ENCODE measurements at places on chromosomes 1 and 21.
A peak's percentile ranks its signal among the peaks of the same experiment; 100 is the strongest.

- peak; percentile 42 for DNase-seq
Observed at GRCh38 chr1:48202030-48202752, 20.3 kb upstream of the SLC5A9 start.

DNA sequence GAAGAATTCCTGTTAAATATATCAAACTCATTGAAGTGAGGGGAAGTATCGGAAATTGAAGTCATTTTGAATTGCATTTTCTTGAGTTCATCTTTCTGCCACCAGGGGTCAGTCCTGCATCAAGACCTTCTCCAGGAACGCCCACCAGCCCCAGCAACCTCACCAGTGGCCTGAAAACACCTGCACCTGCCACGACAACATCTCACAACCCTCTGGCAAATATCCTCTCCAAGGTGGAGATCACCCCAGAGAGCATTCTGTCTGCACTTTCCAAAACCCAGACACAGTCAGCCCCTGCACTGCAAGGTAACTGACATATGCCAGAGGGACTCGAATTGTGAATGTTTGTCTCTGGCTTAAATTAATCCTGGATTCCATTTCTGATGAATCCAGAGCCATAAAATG, 22.8 kb upstream of the TARS2 start:
- DNase-seq = peak; percentile 83

GRCh38 chr21:34158866-34159835, 85.8 kb downstream of the MRPS6 start:
- no peak for DNase-seq

DNA sequence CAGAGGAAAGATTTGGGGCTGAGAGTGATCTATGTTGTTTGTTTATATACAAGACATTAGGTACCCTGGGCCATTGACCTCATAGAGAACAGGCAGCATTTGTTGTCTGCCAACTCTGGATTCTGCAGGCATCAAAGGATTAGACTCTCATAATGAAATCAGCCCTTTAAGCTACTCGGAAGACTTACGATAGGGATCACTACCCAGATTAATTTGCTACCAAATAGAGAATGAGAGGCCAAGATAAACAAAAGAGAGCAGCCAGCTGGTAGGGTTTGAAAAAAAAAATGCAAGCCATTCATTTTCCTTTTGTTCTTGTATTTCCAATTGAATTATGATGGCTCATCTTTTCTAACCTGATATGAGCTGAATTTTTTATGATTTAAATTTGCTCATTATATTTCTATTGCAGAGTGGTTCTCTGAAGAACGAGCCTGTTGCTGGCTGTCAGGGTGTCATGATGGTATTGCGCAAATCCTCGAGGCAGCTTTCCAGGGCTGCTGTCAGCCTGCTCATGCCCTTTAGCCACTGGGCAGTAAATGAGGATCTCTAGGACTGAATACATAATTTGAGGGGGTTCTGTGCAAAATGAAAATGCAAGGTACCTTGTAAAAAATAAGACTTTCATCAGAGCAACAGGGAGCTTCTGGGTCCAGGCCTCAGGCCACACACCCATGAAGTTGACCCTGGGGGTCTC, 116.4 kb upstream of the KCNJ15 start:
- no peak for DNase-seq

- no peak for DNase-seq
Observed at GRCh38 chr1:212477680-212478466, 45.2 kb downstream of the NENF start.

DNA sequence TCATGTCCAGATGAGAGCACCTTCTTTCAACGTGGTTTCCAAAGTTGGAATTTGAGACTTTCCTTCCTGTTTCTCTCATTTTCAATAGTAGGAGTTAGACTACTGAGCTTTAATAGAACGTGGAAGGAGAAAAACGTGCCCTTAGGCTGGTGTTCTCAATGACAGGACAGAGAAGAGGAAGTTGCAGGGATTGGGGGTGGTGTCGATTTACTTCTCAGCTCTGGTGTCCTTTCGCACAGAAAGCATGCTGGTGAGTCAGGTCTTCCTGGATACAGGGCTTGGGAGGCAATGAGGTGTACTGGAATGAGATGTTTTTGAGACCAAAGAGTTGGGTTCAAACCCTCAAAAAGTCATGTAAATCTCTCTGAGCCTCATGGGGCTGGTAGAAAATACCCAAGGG, 67.1 kb downstream of the HIVEP3 start:
- DNase-seq = peak; percentile 28

- DNase-seq = no peak
Observed at GRCh38 chr1:156157506-156157905, 4.1 kb downstream of the SEMA4A start.

DNA sequence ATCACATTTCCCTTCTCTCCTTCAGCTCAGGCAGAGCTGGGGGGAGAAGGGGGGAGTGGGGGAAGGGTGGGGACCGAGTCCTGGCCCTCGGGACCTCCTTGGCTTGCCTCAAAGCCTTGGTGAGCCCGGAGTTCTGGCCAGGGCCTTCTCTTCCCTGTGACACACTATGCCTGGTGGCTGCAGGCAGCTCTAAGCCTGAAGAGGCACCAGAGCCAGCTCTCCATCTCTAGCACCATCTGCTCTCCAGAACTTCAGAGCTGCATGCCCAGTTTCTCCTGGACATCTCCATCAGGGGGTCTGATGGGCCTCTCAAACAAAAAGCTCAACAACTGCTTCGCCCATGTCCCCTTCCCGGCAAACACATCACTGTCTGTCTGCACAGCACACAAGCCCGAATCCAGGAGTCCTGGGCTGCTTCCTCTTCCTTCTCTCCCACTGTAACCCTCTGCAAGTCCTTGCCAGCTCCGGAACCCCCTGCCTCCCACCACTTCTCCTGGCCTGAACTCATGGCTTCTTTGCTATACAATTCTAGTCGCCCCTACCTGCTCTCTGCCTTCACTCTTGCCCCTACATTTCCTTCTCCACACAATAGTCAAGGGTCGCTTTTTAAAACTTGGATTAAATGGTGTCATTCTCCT, 26.5 kb downstream of the KIAA1614 start:
- no peak for DNase-seq

DNA sequence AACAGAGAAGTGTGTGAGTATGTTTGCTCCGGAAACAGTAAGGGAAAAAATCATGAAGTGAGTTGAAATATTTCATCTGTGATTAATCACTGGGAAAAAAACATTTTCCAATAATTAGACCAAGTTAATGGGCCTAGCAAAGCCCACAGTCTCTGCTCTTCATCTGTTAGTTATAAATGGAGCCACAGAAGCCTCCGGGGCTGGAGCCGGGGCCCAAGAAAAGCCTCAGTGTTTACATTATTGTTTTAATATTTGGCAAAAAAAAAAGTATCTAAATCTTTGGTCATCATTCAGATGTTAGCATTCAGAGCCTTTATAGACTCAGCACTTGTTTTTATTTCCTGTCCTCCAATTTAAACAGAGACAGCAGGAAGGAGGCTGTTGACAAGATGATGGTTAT, 115.0 kb downstream of the UBE2U start:
- no peak for DNase-seq

DNA sequence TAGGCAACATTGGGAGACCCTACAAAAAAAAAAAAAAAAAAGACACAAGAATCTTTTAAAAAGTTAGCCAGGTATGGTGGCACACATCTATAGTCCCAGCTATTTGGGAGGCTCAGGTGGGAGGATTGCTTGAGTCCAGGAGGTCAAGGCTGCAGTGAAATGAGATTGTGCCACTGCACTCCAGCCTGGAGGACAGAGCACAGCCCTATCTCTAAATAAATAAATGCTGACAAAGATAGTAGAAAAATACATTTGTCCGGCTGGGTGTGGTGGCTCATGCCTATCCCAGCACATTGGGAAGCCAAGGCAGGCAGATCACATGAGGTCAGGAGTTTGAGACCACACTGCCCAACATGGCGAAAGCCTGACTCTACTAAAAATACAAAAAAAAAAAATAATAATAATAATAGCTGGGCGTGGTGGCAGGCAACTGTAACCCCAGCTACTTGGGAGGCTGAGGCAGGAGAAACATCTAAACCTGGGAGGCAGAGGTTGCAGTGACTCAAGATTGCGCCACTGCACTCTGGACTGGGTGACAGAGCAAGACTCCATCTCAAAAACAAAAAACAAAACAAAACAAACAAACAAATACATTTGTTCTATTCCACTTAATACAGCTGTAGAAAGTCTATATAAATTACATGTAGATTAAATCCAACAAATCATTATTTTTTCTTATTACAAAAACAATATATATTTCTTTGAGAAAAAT, 48.5 kb downstream of the PHACTR4 start:
- no peak for DNase-seq

GRCh38 chr1:233025567-233025966, 75.2 kb downstream of the NTPCR start:
- DNase-seq = no peak

DNA sequence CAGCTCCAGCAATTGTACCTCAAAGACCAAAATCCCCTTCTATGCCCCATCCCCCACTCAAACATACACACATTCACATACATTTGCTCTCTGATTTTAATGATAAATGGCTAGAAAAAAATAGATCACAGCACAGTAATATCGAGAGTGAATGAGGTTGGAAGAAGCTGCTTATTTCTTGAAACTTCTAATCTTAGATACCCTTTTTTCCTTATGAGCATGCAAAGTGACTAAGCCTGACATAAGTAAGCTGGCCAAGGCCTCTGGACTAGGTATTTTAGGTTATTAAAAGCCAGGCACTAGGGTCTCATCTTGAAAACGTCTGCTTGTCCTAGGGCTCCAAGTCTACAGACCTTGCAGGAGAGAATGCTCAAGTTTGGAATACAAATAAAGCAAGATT, 133.6 kb downstream of the TGFBR3 start:
- peak; percentile 24 for DNase-seq

DNA sequence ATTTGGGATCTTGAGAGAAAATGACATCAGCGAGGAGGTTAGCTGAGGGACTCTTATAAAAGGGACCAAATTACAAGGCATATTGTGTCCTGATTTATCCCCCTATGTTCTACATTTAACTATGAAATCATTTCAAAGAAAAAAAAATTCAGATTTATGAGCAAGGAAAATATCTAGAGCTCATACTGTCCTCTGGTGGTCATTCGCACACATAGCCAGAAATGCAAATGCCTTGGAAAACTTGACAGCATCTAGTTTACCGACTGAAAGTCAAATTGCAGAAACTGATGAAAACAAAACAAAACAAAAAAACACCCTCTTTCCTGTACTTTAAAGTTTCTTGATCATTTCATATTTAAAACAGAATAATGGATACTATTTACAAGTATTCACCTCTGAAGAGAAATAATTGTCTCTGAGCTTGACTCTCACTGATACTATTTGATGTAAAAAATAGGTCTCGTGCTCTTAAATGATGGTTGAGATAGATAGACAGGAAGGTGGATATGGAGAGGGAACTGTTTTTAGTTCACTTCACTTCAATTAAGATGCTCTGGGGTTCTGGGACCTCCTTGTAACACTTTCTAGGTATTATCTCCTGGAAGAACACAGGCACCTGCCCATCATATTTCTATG, 253.8 kb downstream of the PCP4 start:
- DNase-seq = no peak

GRCh38 chr1:68173936-68174737, 58.2 kb downstream of the WLS start:
- no peak for DNase-seq

DNA sequence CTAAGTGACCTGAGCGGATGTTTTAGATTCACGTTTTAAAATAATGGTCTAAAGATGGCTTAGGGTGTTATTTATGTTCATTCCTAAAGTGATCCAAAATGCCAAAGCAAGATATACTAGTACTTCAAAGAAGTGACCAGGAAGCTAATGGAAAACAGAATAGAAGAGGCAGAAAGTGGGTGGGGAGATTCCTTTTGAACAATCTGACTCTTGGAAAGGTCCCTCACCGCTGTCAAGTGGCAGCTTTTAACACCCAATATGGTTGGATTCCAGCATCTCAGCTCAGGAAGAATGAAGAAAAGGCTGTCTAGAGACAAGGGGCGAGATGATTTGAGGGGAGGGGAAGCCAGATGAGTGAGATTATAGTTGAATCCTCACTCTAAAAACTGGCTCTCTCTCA, 90.3 kb downstream of the SCMH1 start:
- no peak for DNase-seq

- no peak for DNase-seq
Observed at GRCh38 chr1:232147215-232147614, 482.7 kb downstream of the SIPA1L2 start.

GRCh38 chr1:14263225-14263624, 335.3 kb upstream of the KAZN start:
- no peak for DNase-seq

DNA sequence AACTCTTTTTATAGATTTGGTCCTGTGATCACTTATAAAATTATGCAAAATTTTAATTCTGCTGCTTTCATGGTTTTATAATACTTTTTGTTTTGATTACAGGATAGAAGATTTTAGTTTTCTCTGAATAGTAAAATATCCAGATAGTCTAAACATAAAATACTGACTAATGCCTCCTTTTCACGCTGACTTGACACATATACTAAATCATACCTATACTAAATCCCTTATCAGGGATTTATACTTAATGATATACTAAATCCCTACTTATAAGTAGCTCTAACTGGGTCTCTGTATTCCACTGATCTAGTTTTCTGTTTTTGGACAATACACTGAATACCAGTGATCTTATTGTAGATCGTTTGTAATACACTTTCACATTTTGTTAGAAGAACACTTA, 128.0 kb downstream of the USP25 start:
- DNase-seq = no peak

DNA sequence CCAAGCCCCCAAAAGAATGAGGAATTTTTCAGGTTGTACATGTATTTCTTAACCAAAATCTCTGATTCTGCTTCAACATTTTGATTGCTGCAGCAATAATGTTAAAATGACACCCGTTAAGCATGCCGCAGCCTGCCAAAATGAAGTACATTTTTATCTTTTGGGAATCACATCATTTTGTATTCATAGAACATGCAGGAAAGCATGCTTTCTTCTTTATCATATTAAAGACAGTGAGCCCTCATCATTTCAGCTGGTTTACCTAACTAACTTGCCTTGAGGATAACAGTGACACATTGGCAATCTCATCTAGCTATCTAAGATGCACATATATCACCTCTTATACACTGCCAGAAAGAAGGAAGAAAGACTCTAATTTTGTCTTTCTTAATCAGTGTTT, 299.2 kb downstream of the LTN1 start:
- no peak for DNase-seq

GRCh38 chr1:107430540-107431228, 289.8 kb downstream of the NTNG1 start:
- DNase-seq = peak; percentile 25

GRCh38 chr1:111965781-111966443, 23.6 kb downstream of the KCND3 start:
- DNase-seq = no peak

DNA sequence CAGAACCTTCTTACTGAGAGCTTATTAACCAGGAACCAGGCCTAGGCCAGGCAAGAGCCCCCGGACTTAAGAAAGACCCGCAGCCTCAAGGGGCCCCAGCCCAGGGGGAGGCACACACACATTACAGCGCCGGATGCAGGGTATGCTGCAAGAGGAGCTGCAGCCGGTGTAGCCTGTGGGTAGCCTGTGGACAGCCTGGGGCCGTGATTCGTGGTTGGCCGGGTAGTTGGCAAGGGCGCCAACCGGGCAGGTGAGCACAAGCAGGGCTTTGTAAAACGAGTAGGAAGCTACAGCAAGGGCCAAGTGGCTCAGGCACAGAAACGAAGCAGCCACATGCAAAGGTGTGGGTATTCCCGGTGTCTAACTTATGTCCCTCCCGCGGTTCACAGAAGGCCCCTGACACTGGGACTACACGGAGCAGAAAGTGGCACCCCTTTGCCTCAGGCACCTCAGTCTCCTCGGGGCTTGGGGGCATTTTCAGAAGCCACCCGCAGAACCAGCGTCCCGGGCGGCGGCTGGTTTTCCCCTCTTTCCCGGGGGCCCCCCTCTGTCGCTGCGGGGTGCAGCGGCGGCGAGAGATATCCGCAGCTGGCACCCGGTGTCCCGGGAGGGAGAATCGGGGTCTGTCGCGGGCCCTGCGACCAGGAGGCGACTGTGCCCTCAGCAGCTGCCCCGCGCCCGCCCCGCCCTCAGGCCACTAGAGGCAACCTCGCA, 40.8 kb downstream of the KIAA1614 start:
- DNase-seq = peak; percentile 45
